ENCODE measurements at places on chromosomes 5 and 9.

- DNase-seq, result no peak
Observed at GRCh38 chr5:44952376-44952775, 143.6 kb downstream of the MRPS30 start.

DNA sequence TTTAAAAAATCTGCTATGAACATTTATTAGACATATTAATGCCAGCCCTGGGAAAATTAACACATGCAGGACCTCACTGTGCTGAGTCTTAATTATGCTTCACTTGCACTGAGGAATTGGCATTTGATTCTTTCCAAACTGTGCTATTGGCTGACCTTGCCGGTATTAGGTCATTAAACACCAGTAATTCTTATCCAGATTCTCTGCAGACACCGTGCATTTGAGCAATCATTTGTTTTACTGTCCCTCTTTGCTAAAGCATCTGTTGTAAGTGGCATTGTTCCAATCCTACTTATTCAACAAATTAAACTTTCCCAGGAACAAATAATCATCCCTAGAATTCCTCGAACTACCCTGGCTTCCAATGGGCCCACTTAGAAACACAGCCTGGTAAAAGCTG lies 145.0 kb downstream of the SLC12A2 start:
- no peak for DNase-seq

DNA sequence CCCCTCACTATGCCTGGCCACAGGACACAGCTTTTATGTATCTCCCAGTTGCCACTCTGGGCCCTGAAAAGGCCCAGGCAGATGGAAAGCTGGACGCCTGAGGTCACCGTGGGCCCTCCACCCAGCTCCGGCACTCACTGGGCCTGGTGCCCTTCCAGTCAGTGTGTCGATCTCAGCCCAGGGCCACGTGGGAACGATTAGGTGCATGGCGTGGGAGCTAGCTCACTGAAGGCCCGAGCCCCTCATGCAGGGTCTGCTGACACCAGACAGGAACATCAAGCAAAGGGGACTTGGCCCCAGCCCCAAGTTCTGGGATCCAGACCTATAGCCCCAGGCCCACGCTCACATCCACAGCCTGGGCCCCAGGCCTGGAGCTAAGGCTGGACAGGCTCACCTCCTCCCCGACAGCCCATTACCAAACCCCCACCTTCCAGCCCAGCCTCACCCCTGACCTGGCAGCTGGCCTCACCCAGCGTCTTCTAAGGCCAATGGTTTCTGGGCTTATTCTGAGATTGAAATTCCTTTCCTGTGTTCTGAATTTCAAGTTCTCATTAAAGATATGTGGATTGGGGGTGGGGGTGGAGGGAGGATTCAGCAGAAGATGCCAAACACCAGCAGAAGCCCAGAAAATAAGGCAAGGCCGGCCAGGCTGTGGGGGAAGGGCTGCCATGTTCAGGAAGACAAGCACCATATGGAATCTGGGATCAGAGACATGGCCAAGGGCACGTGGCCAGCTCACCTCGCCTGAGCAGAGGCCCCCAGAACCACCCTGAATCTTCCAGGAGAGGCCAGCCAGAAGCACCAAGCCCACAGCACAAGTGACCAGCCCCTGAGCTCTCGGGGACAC lies 74.5 kb downstream of the ADAMTS2 start:
- DNase-seq, result no peak

GRCh38 chr5:37776826-37777225 lies 63.0 kb downstream of the GDNF start:
- DNase-seq, result no peak

GRCh38 chr5:14247054-14247386 lies 103.9 kb downstream of the TRIO start:
- no peak for DNase-seq

GRCh38 chr5:148554621-148555020 lies 99.7 kb downstream of the HTR4 start:
- DNase-seq, result no peak

GRCh38 chr9:127773272-127773671 lies 5.2 kb downstream of the SH2D3C start:
- DNase-seq, result no peak

DNA sequence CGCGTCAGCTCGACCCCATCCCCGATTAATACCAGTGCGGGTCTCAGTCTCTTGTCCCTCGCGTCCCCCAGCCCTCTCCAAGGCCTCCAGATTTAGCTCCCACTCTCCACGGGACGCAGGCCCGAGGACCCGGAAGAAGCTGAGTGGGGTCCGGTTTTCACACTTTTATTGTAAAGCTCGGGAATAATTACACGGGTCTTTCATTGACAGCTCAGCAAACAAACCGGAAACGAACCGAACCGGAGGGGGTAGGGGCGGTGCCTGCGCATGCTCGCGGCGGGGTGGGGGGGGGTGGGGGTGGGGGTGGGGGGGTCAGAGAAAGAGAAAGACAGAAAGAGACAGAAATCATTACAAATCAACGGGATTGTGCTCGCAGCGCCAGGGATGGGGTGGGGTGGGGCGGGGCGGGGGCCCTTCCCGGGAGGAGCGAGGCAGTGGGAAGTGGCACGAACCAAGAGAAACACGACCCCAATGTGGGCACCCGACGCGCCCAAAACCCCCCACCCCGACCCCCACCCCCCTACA lies 27.9 kb downstream of the PCDH1 start:
- DNase-seq, result no peak

Data from stimulated activated CD8-positive, alpha-beta memory T cell treated with anti-CD3 and anti-CD28 coated beads, Interleukin-2, amount 100 ng/mL, for 1 hour (primary cell).